ENCODE measurements at places on chromosomes 1 and 21. TPM values are rescaled to one million over a fixed set of nuclear protein-coding genes. Genes with fewer than 3 reads are reported as not detected.

GRCh38 chr1:197951089-197951488 lies 33.9 kb downstream of the LHX9 start:
- DNase-seq, result no peak

DNA sequence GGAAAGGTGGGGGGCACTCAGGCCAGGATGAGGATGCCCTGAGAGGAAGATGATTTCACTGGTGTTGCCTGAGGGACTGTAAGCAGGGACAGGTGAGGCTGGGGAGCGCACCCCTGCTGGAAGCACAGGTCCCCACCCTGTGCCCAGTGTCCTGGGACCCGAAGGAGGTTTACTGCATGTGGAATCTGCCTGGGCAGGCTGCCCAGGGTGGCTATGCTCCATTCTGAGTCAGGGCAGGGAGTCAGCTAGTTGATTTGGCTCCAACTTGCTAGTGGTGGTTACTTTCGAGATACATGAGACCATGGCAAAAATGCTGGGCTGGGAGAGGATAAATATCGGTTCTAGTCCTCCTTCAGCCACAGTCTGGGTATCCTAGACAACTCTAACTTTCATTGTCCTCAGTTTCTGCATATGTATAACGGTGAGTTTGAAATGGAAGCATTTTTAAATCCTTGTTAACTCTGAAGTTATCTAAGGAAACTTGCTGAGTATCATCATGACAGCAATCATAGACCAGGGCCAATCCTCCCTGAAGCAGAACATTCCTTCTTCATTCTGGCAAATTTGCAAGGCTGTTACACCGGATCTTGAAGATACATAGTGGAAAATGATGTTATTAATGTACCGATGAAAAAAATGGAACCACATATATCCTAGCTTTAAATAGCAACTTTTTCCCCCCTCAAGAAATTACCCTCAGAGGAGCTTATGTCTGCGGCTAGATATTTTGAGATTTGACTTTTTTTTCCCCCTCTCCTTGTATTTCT lies 7.7 kb downstream of the TLR5 start:
- no peak for DNase-seq

GRCh38 chr21:14536929-14537328 lies 9.2 kb downstream of the SAMSN1 start:
- DNase-seq, result no peak

DNA sequence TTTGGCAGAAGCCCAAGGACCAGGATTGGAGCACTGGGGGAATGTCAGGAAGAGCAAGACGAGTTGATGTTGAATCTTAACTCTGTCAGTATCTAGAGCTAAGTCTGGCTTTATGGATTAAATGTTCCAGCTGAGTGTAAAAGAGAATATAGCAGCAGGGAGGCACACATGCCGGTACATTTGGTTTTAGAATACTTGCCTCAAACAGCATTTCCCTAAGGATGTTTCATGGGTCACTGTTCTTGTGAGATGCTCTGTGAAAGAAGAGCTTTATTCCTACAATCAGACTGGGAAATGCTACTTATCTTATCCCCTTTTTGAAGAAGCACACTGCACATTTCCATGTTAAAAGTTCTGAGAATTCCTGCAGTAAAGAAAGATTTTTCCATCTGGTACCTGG lies 440.3 kb upstream of the B3GALT2 start:
- DNase-seq, result no peak

GRCh38 chr1:169217636-169218035 lies 111.1 kb downstream of the ATP1B1 start:
- no peak for DNase-seq

GRCh38 chr1:63701187-63701586 lies 72.6 kb upstream of the ROR1 start:
- DNase-seq, result no peak

- DNase-seq, result no peak
Observed at GRCh38 chr1:192088496-192088895, 69.8 kb upstream of the RGS18 start.

- no peak for DNase-seq
Observed at GRCh38 chr1:107058245-107059032, 2.0 kb downstream of the PRMT6 start.

DNA sequence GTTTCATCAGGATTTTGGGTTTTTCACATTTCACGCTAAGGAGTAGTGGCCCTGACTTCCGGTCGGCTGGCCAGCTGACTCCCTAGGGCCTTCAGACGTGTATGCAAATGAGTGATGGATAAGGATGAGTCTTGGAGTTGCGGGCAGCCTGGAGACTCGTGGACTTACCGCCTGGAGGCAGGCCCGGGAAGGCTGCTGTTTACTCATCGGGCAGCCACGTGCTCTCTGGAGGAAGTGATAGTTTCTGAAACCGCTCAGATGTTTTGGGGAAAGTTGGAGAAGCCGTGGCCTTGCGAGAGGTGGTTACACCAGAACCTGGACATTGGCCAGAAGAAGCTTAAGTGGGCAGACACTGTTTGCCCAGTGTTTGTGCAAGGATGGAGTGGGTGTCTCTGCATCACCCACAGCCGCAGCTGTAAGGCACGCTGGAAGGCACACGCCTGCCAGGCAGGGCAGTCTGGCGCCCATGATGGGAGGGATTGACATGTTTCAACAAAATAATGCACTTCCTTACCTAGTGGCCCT lies 23.1 kb upstream of the TNFRSF1B start:
- DNase-seq, result no peak

GRCh38 chr1:32972814-32973428 lies 8.3 kb upstream of the RNF19B start:
- peak; percentile 56 for DNase-seq

GRCh38 chr1:63813829-63814277 lies 40.0 kb downstream of the ROR1 start:
- DNase-seq, result peak; percentile 50

DNA sequence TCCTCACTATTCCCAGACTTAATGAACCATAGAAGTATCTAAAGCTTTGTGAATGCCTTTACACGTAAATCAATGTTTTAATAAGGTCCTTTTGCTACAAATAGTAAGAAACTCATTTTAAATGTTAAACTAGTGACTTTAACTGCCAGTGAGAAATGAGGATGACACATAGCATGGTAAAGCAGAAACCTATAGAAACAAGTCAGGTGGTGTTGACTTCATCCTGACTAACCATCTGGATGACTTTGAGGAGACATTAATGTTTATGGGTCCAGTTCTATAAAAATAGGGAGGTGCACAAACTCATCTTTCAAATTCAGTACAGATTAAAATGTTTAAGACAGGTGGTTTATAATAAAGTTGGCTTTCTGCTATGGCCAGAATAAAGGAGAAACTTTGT lies 85.4 kb downstream of the COLGALT2 start:
- no peak for DNase-seq

DNA sequence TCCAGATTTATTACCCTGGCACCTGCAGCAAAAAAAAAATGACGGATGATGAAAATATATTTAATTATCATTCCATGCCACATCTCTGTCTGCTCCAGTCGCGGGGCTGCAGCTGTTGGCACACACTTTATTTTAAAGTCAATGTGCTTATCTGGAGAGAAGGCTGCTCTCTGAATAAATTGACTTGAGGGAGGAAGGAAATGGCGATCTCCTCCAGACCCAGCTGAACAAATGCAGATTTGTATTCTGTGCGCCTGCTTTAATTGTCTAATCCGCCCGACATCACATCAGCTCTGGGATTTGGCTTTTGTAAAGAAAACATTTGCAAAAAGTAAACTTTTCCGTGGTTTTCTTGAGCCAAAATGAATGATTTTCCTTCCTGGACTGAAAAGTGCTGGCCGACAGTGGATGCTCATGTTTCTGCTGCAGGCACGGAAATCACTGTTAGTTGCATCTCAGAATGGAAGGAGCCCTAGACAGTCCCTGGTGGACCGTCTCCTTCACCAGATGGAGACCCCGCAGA lies 150.2 kb downstream of the CAMTA1 start:
- peak; percentile 46 for DNase-seq

DNA sequence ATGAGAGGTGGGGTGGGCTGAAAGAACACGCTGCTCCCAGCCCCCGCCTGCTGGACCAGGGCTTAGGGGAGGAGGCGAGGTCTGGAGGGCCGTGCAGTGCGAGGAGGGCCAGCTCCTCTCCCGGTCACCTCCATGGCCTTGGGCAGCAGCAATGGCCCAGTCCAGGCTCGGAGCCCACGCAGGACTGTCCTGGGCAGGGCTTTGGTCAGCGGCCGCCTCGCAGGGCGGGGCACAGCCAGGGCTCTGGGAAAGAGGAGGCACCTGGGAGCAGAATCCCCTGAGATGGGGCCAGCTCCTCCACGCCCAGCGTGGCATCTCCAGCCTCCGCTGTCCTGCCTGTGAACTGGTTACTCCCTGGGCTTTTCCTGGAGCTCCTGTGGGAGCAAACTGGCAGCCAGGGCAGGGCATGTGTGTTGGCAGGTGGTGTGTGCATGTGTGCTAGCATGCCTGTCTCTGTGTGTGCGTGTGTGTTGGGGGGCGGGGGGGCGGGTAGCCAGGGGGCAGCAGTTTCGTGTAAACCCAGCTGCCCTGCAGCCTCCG lies 27.4 kb downstream of the ARHGEF16 start:
- DNase-seq, result no peak

GRCh38 chr21:34499116-34499515 lies 12.9 kb downstream of the KCNE1 start:
- no peak for DNase-seq

DNA sequence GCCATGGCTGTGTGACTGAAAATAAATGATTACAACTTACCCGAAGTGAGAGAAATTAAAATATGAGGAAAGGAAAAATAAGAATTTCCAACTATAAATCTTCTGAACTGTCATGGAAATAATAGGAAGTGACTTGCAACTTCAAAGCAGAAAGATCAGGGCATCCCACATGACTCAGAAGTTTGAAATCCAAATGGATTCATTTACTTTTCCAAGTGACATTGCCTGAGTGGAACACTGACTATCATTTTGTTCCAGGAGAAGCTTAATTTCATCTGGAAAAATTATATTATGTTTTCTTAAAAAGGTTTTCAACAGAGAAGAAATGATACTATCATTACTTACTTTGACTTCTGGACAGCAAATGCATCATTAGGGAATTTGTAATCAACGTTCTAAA lies 110.8 kb downstream of the GREM2 start:
- DNase-seq, result no peak

- DNase-seq, result no peak
Observed at GRCh38 chr1:245398180-245398579, 243.4 kb downstream of the KIF26B start.

GRCh38 chr1:92380867-92381266 lies 82.0 kb downstream of the RPAP2 start:
- no peak for DNase-seq

- DNase-seq, result no peak
Observed at GRCh38 chr21:43190951-43191350, 22.1 kb downstream of the CRYAA start.

- no peak for DNase-seq
Observed at GRCh38 chr21:35119501-35120047, 70.5 kb upstream of the RUNX1 start.

DNA sequence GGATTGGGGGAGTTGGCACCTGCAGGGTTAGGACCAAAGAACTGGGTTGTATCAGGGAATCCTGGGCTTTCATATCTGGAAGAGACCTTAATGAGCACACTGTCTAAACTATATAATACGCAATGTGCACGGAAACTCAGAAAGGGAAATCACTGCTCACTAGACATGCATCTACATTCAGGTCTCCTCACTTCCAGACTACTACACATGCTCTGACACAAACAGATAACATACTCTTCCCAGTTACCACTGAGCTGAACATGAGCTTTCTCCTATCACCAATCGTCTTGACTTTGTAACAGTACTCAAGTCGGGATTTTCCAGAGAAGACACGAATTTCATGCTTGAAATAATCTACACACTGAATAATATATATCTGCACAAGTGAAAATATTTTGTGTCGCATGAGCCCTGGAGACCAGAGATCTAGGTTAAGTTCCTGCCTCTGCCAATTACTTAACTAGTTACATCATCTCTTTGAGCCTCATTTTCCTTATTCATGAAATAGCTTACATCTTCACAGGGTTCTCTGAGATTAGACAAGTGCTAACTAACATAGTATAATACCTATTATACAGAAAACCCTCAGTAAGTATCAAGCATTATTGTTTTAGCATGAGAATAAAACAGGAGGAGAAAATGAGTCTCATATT lies 101.1 kb downstream of the JAK1 start:
- no peak for DNase-seq

DNA sequence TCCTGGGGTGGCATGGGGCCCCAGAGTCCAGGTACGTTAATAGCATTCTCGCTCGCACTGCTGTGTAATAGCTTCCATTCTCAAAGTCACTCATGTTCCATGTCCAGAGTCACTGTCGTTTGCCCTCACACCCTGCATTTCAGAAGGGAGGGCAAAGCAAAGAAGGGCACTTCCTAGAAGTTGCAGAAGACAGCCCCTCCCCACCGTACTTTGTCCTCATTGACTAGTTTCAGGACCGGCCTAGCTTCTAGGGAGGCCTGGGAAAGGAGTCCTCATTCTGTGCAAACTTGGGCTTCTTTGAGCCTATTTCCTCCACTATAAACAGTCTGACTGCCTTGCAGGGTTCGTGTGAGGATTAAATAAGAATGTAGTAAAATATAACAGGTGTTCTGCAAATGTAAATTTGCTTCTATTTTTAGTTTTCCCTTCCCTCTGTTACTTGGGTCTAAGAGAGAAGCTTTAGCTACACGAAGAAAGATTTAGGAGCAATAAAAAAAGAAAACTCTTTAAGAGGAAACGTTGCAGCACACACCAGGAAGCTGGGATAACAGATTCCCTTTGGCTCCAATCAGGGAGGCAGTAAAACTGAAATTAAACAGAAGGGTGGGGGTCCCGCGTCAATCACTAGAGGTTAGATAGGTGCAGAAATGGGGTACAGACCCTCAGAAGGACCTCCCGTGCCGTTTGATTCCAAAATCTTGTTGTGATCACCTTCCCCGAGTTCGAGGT lies 40.1 kb downstream of the ACTL8 start:
- no peak for DNase-seq

GRCh38 chr1:174828264-174828663 lies 171.5 kb upstream of the CACYBP start:
- DNase-seq, result no peak

DNA sequence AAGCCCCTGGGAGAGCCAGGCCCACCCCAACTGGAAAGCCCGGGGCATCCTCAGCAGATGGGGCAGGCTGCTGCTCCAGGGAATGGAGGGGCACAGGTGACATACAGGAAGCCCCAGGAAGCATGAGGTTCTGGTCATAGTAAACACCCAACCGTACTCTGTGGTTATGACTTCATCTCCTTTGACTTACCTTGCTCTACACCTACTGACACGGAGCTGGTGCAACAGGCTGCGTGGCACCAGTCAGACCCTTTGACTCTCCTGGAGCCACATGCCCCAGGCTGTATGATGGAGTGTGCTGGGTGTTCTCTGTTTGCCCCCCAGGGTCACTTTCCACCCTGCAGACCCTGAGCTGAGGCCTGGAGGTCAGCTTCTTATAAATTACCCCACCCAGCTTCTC lies 72.1 kb downstream of the PGBD5 start:
- DNase-seq, result no peak

The ADAM30 gene
- not detected for total RNA-seq

The S100A2 gene
- 71.6 TPM for total RNA-seq

The PRKACB gene
- total RNA-seq, result 26.9 TPM

The C1orf141 gene
- total RNA-seq, result not detected

The EXTL1 gene
- total RNA-seq, result 0.69 TPM

The LINGO4 gene
- total RNA-seq, result 0.10 TPM

The MAGOH gene
- 33.6 TPM for total RNA-seq

The CRYAA gene
- total RNA-seq, result not detected

The TTF2 gene
- 17.0 TPM for total RNA-seq

The OPRD1 gene
- total RNA-seq, result 0.20 TPM

The LCE3E gene
- 1.3 TPM for total RNA-seq

The ENO1 gene
- 322 TPM for total RNA-seq

The OLIG1 gene
- total RNA-seq, result 0.20 TPM

The TMPRSS15 gene
- 0.10 TPM for total RNA-seq

Data from skin of body (tissue), 3 donors.